Peyer's patch (tissue), 4 donors: ENCODE measurements at places on chromosomes 3 and 15. TPM values are rescaled to one million over a fixed set of nuclear protein-coding genes. Genes with fewer than 3 reads are reported as not detected.

DNA sequence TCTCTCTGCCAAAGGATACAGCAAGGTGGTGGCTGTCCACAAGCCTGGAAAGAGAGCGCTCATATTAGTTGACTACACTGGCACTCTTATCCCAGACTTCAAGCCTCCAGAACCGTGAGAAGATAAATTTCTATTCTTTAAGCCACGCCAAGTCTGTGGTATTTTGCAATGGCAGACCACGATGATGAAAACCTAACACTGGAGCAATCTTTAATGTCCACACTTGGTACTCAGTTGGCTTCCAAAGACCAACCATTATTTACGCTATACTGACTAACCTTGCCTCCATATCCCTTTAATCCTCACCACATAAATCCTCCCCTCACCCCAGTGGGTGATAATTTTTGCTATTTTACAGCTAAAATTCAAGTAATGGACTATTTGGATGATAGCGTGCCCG lies 16.9 kb upstream of the LACTB start:
- DNase-seq = no peak

Gene TMEM212
- total RNA-seq = not detected

Gene SUSD5
- total RNA-seq = 0.40 TPM

DNA sequence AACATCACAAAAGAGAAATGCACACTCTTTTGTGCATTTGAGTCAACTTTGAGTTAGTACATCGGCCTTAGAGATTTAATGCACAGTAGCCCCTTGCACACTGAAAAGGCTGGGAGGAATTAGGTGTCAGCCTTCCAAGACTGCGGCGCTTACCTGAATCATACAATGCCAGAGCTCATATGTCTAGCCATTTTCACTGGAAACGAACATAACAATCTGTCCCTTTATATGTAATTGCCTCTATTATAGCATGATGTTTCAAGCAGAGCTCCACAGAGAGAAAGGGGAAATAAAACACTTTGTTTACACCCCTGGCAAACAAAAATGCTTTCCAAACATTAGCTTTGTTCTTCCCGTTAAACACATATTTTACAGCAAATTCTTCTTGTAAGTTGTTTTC lies 315.7 kb upstream of the SLCO3A1 start:
- no peak for DNase-seq

Gene CYP1A1
- not detected for total RNA-seq

DNA sequence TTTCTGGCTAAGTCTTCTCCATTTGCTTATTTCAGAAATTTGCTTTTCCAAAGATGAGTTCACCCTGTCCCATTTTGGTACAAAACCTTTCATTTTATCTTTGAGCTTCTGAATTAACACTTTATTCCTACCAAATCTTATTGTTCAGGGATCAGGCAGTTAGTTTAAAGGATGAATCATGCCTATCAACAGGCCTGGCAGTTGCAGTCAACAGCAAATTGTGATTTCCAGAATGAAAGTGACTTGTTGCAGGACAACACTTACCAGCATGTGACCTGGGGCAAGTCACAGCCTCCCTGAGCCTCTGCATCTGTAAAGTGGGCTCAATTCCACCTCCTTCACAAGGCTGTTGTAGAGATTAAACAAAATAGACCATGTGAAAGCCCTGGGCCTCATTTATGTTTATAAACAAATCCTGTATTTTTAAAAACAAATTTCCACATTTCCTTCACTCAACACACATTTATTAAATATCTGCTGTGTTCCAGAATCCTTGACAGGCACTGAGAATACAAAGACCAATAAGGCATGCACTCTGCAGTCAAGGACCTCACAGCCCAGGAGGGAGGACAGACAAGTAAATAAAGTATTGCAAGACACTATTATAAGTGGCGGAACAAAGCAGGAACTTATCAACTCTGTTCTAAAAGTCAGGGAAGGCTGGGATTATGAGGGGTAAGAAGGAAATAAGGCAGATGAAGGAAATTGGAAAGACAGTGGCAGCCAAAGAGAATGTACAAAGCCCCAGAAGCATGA lies 359.1 kb upstream of the IL12A start:
- no peak for DNase-seq

DNA sequence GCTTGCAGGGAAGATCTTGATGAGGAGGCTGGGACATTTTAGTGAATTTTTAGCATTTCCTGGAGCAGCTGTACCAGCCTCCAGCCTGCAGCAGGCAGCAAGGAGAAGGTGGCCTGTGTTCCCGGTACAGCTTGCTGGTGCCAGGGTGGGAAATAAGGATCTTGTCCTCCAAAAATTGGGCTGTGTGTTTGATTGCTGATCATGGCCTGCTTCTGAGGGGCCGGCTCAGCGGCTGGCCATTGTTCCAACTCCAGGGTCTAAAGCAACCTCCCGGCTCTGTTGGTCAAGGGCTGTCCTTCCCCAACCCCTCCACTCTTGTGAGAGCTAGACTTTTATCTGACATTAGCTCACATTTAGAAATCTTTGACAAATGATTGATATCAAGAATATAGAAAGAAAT lies 5.0 kb downstream of the CFAP100 start:
- DNase-seq = no peak

GRCh38 chr3:108200578-108200977 lies 21.6 kb downstream of the IFT57 start:
- no peak for DNase-seq

GRCh38 chr3:9563851-9564250 lies 10.2 kb upstream of the LHFPL4 start:
- DNase-seq = no peak

DNA sequence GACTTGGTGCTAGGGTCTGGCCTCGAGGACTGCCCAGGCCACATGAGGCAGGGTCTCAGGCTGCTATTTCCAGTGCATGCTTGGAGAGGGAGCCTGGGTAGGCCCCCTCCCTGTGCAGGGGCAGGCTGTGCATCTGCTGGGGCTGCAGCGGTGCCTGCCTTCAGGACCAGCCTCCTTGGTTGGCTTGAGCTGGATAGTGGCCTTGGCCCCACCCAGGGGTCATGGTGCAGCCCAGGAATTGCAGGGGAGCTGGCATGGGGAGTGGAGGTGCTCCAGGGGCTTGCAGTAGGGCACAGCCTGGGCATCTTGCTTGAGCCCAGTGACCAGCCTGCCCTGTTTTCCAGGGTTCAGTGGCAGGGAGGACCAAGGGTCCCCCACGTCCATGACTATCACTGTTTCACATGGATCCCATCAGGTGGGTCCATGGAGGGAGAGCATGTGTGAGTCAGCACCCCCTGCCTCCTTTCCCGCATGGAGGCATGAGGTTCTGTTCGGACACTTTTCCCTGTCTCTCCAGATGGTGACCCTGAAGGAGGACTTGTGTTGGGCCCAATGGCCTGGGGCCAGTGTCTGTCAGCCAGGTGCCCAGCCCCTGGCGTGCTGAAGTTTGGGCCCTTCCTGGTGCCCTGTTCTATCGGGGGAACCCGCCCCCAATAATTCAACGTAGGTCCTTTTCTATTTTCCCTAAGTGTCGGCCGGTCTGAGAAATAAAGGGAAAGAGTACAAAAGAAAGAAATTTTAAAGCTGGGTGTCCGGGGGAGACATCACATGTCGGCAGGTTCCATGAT lies 218.6 kb downstream of the SNRPN start:
- peak; percentile 24 for DNase-seq

DNA sequence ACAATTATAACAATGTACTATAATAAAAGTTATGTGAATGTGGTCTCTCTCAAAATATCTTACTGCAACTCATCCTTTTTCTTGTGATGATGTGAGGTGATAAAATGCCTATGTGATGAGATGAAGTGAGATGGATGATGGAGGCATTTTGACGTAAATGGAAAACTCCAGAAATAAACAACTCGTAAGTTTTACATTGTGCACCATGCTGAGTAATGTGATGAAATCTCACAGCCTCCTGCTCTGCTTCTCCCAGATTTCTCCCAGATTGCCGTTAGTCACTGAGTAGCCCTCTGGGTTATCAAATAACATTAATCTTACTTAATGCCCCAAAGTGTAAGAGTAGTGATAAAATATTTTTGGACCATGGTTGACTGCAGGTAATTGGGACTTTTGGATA lies 64.8 kb upstream of the SLCO2A1 start:
- DNase-seq = no peak

DNA sequence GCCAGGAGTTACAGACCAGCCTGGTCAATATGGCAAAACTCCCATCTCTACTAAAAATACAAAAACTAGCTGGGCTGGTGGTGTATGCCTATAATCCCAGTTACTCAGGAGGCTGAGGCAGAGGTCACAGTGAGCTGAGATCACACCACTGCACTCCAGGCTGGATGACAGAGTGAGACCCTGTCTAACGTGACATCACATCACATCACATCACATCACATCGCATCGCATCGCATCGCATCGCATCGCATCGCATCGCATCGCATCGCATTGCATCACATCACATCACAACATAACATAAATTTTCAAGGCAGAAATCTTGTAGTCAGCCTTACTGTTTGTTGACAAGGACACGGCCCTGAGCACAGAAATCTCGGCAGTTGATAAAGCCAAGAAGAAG lies 44.4 kb downstream of the RBM6 start:
- DNase-seq = no peak

- DNase-seq = no peak
These were observed 1.4 kb upstream of the MAGEL2 start for GRCh38 chr15:23648920-23649515.

DNA sequence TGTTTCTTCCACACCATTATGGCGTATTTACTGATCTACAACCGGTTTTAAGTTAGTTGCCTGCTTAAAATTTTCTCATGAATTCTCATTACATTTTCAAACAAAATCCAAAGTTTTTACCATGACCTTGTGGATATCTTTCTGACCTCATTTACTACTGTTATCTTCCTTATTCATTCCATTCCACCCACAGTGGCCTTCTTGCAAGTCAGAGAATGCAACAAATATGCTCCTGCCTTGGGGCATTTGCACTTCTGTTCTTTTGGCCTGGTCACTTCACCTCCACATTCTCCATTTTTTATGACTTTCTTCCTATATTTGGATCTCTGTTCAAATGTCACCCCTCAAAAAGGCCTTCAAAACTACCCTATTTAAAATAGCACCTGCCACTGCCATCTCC lies 8.8 kb upstream of the SLC15A2 start:
- DNase-seq = no peak

- peak; percentile 94 for DNase-seq
These were observed 18.4 kb downstream of the KLF13 start for GRCh38 chr15:31344823-31345605.

Gene MANF
- 30.8 TPM for total RNA-seq

DNA sequence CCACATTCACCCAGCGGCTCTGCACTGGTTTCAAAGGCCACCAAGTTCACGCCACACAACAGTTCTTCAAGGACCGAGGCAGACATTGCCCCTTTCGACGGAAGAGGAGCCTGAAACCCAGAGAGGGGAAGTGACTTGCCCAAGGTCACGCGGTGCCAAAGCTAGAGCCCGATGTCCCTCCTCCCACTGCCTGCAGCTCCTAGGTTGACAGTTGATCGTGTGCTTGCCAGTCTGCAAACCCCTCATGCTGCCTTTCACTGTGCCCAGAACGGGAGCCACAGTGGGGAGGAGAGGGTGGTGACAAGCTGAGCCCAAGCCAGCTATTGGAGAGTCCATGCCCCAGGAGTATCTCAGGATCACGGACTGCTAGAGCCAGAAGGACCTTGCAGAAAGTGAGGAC lies 230.9 kb downstream of the XXYLT1 start:
- peak; percentile 31 for DNase-seq

- DNase-seq = no peak
These were observed 117.0 kb downstream of the P3H2 start for GRCh38 chr3:190003681-190004123.

DNA sequence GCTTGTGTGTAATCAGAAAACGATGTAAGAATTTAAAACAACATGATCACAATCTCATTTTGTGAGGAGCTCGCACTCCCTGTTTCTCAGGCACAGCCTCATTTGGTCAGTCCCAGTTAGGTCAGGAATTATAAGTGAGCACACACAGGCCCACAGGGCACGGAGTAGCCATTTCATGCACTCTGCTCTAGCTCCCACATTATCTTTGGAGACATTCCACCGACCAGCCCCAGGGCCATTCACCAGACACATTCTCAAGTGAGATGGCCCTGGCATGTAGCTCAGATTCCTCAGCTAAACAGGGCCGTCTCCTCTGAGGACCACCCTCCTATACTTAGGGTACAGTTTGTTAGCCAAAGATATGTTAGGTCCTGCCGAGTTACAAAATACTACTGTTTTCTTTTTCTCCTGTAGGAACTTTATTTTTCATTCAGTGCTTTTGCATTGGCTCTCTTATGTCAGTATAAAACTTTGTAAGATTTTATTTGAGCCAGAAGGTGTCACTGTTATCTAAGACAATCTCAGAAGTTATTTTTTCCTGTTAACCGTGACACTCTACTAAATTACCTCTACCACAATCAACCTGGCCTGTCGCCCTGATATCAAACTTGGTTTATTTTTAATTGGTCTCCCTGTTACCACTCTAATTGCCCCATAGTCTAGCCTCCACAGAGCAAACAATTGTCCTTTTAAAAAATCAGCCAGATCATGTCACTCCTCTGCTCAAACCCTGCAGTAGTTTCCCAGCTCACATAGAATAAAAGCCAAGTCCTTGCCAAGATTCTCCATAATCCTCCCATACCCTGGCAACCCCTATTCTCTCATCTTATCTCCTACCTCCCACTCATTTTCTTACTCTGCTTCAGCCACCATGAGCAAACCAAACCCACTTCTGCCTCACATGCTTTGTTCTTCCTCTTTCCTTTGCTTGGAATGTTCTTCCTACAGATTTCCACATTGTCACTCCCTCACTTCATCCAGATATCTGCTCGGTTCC lies 105.7 kb downstream of the PPP2R3A start:
- DNase-seq = no peak

Gene AP3S2
- total RNA-seq = 106 TPM

DNA sequence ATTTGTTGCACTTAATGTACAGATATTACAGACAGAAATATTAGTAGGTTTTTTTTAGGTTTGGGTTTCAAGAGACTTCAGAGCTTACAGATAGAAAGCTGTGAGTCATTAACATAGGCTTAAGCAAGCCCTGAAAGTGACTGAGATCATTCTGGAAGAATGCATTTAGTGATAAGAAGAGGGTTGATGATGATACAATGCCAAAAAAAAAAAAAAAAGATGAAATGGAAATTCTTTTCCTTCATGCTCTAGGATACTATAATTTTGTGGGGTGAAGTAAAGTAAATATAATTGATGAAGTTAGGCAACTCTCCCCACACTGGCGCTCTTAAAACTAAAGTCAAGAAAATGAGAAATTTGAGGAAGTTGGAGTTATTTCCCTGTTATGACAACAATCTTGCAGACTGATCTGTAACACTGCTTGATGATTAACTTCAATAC lies 169.4 kb upstream of the ZNF385D start:
- DNase-seq = no peak

DNA sequence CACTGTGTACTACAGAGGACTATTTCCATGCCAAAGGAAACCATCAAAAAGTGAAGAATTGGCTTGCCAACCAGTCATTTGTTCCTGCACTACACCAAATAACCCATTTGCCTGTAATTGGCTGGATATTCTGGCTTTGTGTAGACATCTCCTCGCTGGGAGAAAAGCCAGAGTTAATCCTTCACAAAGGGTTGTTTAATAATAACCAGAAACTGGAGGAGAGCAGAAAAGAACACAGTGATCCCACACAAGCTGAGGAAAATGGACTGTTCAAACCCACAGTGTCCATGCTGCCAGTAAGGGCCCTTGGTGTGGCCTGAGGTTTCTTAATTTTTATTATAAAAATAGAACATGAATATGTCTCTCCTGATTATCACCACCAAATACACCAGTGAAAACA lies 294.0 kb downstream of the RORA start:
- no peak for DNase-seq

- DNase-seq = no peak
These were observed 6.2 kb upstream of the PAK6 start for GRCh38 chr15:40232625-40233070.
